ENCODE measurements at places on chromosomes 5 and 9.
A peak's percentile ranks its signal among the peaks of the same experiment; 100 is the strongest.

DNA sequence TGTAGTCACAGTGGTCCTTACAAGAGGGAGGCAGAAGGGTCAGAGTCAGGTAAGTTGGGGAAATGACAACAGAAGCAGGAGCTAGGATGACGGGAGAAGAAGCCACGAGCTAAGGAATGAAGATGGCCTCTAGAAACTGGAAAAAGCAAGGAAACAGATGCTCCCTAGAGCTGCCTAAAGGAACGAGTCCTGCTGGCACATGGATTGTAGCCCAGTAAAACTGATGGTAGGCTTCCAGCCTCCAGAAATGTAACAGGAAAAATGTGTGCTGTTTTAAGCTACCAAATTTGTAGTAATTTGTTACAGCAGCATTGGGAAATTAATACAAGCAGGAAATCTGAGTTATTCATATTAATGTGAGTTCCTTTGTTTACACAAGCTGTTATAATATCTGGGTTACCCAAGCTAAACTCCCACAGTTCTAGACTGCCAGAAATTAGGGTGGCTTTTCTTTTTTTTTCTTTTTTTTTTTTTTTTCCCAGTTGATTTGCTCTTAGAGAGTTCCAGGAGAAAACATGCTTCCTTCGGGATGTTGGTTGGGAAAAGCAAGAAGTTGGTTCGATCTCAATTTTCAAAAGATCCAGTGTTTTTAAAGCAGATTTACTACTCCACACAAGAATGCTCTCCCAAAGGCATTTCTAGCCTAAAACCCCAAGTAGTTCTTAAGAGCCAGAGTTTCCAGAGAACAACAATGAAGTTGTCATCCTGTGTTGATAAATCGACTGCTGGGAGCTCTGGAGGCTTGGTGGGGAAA is 400.0 kb upstream of the SLC24A2 start:
- DNase-seq: no peak

- peak; percentile 84 for DNase-seq
Observed at GRCh38 chr5:53779541-53779981, 219.1 kb downstream of the NDUFS4 start.

DNA sequence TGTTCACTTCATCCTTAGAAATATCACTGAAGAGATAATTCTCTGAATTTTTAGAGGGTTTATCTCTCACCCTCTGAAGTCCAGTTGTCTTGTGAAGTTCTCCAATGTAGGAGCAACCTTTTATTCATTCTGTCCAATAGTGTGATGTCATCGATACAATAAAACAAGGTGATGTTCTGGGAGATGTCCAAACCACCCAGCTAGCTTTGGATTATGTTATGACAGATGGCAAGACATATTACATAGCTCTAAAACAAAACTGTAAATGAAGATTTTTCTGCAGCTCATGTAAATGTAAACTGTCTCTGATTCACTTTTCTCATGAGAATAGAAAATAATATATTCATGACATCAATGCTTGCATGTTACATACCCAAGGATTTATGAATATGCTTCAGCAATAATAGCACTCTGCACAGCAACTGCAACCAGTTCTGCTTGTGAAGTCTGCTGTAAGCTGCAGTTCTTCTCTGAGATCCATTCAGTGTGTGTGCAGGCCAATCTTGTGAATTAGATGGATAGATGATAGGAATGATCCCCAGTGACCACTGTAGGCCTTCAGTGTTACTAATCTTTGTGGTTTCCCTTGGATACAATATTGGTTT is 172.6 kb upstream of the CDH12 start:
- DNase-seq: no peak

GRCh38 chr5:2262620-2263019 is 379.9 kb upstream of the IRX4 start:
- DNase-seq: no peak

GRCh38 chr9:133718563-133719315 is 19.4 kb downstream of the SARDH start:
- no peak for DNase-seq

GRCh38 chr5:79285833-79286232 is 49.9 kb downstream of the JMY start:
- no peak for DNase-seq

All from RPMI7951 (cell line).